Central memory CD8-positive, alpha-beta T cell (primary cell): ENCODE measurements at places on chromosomes 16 and 17.

GRCh38 chr16:79272141-79272577 lies 328.4 kb downstream of the MAF start:
- DNase-seq, result peak; percentile 39
- H3K4me1 ChIP-seq, result peaks cover 66% of the 10 kb centered on the region
- peaks cover 4% of the 10 kb centered on the region for H3K36me3 ChIP-seq
- no peaks in the 10 kb centered on the region for H3K27me3 ChIP-seq

GRCh38 chr17:77444984-77445759 lies 304.4 kb downstream of the SEC14L1 start:
- DNase-seq, result peak; percentile 72
- peak overlapping the region; percentile 98 for H3K27ac ChIP-seq
- peaks cover 33% of the 10 kb centered on the region for H3K36me3 ChIP-seq
- peak overlapping the region; percentile 71 for H3K4me3 ChIP-seq
- no peaks in the 10 kb centered on the region for H3K27me3 ChIP-seq

GRCh38 chr17:247767-248166 lies 66.3 kb upstream of the DOC2B start:
- H3K4me1 ChIP-seq, result peaks cover 5% of the 10 kb centered on the region
- H3K36me3 ChIP-seq, result no peaks in the 10 kb centered on the region
- H3K27ac ChIP-seq, result no peak overlapping the region

- no peak for DNase-seq
- H3K27me3 ChIP-seq, result no peaks in the 10 kb centered on the region
- H3K36me3 ChIP-seq, result no peaks in the 10 kb centered on the region
- H3K4me1 ChIP-seq, result peaks cover 13% of the 10 kb centered on the region
- H3K27ac ChIP-seq, result no peak overlapping the region
- no peak overlapping the region for H3K4me3 ChIP-seq
Measured at GRCh38 chr16:82638095-82638798, 11.5 kb downstream of the CDH13 start.

GRCh38 chr17:78278139-78278741 lies 46.8 kb downstream of the TMEM235 start:
- H3K4me3 ChIP-seq, result no peak overlapping the region
- no peak for DNase-seq
- H3K27ac ChIP-seq, result no peak overlapping the region

DNA sequence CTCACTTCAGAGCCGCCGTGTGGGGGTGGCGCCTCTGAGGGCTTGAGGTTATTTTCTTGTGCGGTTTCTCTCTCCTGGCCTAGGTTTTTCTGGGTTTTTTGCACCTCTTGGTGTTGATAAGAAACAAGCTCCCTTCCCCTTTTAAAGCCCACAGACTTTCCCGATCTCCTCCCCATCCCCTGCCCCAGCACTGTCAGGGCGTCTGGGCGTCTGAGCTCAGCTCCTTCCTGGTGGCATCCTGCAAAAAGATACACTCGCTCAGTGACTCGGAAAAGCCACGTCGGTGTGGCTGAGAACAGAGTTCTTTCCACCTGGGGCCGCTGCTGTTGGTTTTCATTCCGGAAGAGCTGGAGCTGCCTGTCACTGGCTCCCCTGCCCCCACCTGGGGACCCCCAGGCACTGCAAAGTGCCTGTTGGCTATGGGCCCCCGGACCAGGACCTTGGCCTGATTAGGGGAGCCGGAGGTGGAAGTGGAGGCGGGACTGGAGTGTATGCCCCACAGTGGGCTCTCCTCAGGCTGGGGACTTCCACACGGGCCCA lies 14.5 kb downstream of the BAIAP2 start:
- peaks cover 4% of the 10 kb centered on the region for H3K36me3 ChIP-seq
- H3K27ac ChIP-seq, result peak overlapping the region; percentile 39
- no peak for DNase-seq
- H3K27me3 ChIP-seq, result no peaks in the 10 kb centered on the region
- H3K4me1 ChIP-seq, result peaks cover 12% of the 10 kb centered on the region

GRCh38 chr16:12637002-12637401 lies 166.7 kb downstream of the CPPED1 start:
- H3K27ac ChIP-seq, result no peak overlapping the region
- H3K4me3 ChIP-seq, result no peak overlapping the region
- peaks cover 1% of the 10 kb centered on the region for H3K36me3 ChIP-seq
- peaks cover 20% of the 10 kb centered on the region for H3K27me3 ChIP-seq

GRCh38 chr17:28575126-28575795 lies 1.4 kb downstream of the ALDOC start:
- no peaks in the 10 kb centered on the region for H3K27me3 ChIP-seq
- no peak for DNase-seq
- H3K27ac ChIP-seq, result no peak overlapping the region
- H3K36me3 ChIP-seq, result peaks cover 8% of the 10 kb centered on the region

GRCh38 chr17:83091257-83092141 lies 12.1 kb downstream of the METRNL start:
- peaks cover 52% of the 10 kb centered on the region for H3K36me3 ChIP-seq
- no peak for DNase-seq
- peaks cover 5% of the 10 kb centered on the region for H3K4me1 ChIP-seq
- peak overlapping the region; percentile 72 for H3K27ac ChIP-seq

DNA sequence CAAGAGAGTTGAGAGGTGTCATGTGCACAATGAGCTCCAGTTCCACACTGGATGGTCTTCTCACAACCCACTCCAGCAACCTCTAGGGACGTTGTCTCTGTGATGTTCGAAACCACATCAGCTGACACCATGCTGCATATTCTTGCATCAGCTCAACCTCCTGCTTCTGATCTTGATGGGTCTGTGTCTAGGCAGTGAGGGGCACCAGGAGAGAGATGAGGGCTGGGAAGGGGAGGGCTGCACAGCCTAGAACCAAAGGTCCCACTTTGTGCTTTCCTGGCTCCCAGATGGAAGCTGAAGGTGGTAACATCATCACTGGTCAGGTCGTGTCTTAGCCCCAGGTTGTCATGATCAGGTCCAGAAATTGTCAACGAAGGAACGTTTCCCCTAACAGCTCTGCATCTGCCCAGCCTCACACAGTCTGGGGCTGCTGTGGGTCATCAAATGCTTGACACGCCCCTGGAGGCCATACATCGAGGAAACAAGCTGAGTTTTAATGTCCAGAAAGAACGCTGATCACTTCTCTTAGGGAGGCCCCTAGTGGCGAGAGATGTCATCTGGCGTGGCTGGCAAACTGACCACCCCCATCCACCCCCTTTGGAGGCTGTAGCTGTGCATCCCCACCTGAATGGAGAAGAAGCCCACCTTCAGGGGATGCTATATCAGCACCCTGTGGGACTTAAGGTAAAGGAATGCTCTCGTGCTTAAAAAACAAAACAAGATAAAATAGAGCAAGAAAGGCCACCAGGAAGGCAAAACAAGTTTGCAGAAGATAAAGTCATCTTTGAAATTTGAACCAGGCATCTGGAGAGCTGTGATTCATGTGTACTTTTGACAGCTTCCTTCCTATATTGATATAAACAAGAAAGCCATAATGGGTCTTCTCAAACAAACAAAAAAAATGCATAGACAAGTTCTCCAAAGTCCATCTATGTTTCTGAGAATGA lies 58.3 kb downstream of the WIPI1 start:
- H3K36me3 ChIP-seq, result peaks cover 11% of the 10 kb centered on the region
- peaks cover 24% of the 10 kb centered on the region for H3K4me1 ChIP-seq
- H3K4me3 ChIP-seq, result no peak overlapping the region
- no peak for DNase-seq

- H3K4me1 ChIP-seq, result peaks cover 6% of the 10 kb centered on the region
- H3K27me3 ChIP-seq, result no peaks in the 10 kb centered on the region
- no peak overlapping the region for H3K27ac ChIP-seq
- no peak overlapping the region for H3K4me3 ChIP-seq
Measured at GRCh38 chr17:72863526-72864211, 228.8 kb downstream of the SLC39A11 start.

GRCh38 chr16:22874394-22874793 lies 60.4 kb downstream of the HS3ST2 start:
- no peak for DNase-seq
- no peak overlapping the region for H3K4me3 ChIP-seq
- H3K4me1 ChIP-seq, result no peaks in the 10 kb centered on the region

DNA sequence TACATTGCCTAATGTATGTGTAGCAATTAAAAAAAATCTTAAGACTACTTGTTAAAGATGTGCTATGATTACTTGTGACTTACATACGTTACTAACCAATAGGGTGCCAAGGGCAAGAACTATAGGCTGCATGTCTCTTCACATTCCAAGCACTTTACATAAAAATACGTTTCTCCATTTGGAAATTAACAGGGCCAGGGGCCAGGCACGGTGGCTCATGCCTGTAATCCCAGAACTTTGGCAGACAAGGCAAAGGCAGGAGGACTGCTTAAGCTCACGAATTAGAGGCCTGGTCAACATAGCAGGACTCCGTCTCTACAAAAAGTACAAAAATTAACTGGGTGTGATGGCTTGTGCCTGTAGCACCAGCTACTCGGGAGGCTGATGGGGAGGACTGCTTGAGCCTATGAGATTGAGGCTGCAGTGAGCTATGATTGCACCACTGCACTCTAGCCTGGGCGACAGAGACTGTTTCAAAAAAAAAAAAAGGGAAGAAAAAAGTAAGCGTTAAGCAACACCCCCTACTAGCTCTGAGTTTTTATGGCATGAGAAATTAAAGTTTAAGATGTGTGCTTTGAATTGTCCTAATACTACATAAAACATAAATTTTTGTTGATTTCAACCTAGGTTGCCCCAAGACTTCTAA lies 12.3 kb downstream of the PSMD12 start:
- DNase-seq, result no peak
- H3K4me3 ChIP-seq, result no peak overlapping the region
- no peak overlapping the region for H3K27ac ChIP-seq
- peaks cover 76% of the 10 kb centered on the region for H3K36me3 ChIP-seq

GRCh38 chr17:57288773-57289121 lies 32.4 kb downstream of the MSI2 start:
- H3K27me3 ChIP-seq, result no peaks in the 10 kb centered on the region
- DNase-seq, result no peak
- peaks cover 63% of the 10 kb centered on the region for H3K4me1 ChIP-seq
- no peak overlapping the region for H3K4me3 ChIP-seq
- H3K36me3 ChIP-seq, result peaks cover 7% of the 10 kb centered on the region

GRCh38 chr17:29102046-29102445 lies 59.1 kb downstream of the PIPOX start:
- no peaks in the 10 kb centered on the region for H3K27me3 ChIP-seq
- H3K36me3 ChIP-seq, result peaks cover 43% of the 10 kb centered on the region
- H3K4me1 ChIP-seq, result peaks cover 26% of the 10 kb centered on the region
- no peak overlapping the region for H3K4me3 ChIP-seq

- no peaks in the 10 kb centered on the region for H3K27me3 ChIP-seq
- no peak overlapping the region for H3K4me3 ChIP-seq
- no peaks in the 10 kb centered on the region for H3K4me1 ChIP-seq
- H3K27ac ChIP-seq, result no peak overlapping the region
- peaks cover 14% of the 10 kb centered on the region for H3K36me3 ChIP-seq
Measured at GRCh38 chr17:55391244-55391757, 30.3 kb downstream of the MMD start.

DNA sequence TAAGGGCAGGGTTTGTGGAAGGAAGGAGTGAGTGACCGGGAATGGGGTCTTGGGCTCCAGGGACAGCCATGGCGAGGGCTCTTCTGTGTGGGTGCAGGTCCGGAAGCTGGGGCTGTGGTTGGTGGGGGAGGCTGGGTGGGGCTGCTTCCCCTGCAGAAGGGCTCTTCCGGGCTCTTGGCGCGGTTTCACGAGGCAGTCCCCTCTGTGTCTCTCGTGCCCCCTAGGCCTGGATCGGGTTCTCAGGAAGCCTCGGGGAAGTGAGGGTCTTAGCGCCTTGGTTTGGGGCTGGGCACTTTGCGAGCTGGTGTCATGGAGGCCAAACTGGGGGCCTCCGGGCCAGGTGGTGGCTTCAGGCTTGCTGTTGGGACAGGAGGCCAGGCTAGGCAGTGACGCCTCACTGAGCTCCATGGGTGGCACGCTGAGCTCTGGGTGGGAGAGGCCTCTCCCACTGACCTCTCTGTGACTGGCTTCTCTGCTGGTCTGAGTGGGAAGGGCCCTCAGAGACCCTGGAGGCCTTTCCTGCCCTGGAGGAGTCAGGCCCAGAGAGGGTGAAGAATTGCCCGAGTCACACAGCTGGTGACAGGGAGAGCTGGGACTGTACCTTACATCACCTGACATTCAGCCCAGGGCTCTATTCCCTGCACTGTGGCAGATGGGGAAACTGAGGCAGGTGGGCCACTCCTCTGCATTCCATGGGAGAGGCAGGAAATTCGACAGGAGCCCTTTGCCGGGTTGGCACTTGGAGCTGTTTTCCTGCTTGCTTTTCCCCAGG lies 8.2 kb downstream of the ADCY7 start:
- DNase-seq, result no peak
- H3K4me1 ChIP-seq, result peaks cover 92% of the 10 kb centered on the region
- no peaks in the 10 kb centered on the region for H3K27me3 ChIP-seq

- no peak for DNase-seq
- no peak overlapping the region for H3K27ac ChIP-seq
- no peak overlapping the region for H3K4me3 ChIP-seq
- no peaks in the 10 kb centered on the region for H3K27me3 ChIP-seq
- H3K36me3 ChIP-seq, result no peaks in the 10 kb centered on the region
Measured at GRCh38 chr17:50180111-50180510, 14.3 kb downstream of the SGCA start.

DNA sequence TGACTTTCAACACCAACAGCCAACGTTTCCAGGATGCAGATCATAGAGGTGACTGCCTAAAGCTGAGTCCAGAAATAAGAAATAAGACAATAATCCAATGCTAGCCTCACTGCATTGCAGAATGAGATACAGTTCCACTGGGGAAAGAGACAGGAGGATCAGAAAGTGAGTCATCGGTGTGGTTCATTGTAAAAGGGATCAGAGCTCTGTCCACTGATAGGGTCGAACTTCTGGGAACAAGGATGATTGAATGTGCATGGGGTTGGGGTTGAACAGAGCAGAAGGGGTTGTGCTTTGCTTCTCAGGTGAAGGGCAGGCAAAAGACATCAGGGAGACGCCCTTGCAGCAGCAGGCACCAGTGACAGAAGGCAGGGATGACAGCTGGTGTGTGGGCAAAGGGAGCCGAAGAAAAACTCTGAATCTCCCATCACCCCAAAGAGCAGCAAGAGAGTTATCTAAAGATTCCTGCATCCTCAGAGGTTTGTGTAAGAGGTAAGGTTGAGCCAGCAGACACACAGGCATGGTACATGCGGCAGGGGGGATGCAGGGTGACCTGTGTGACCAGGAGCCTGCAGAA lies 16.4 kb downstream of the CLEC10A start:
- no peak for DNase-seq
- H3K27me3 ChIP-seq, result peaks cover 41% of the 10 kb centered on the region
- H3K4me3 ChIP-seq, result no peak overlapping the region
- H3K4me1 ChIP-seq, result no peaks in the 10 kb centered on the region
- peaks cover 3% of the 10 kb centered on the region for H3K36me3 ChIP-seq

GRCh38 chr17:63474586-63475460 lies 2.0 kb upstream of the ACE start:
- DNase-seq, result no peak
- peaks cover 47% of the 10 kb centered on the region for H3K27me3 ChIP-seq
- no peak overlapping the region for H3K27ac ChIP-seq
- peaks cover 6% of the 10 kb centered on the region for H3K36me3 ChIP-seq
- peaks cover 13% of the 10 kb centered on the region for H3K4me1 ChIP-seq
- no peak overlapping the region for H3K4me3 ChIP-seq

DNA sequence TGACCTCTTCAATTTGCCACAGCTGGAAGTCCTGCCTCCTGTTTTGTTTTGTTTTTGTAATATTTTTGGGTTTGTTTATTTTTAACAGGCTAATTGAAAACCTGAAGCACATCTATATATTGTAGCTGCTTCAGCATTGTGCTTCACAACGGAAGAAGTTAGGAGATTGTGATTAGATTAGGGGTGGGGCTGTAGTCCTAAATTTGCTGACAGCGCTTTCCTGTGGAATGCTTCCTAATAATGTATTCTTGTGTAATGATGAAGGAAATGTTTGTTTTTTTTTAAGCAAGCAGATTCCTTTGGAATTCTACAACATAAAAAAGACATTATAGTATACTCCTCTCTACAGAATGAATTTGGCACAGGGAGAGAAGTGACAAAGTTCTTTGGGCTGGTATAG lies 70.1 kb downstream of the NLK start:
- no peaks in the 10 kb centered on the region for H3K27me3 ChIP-seq
- H3K4me3 ChIP-seq, result no peak overlapping the region
- no peaks in the 10 kb centered on the region for H3K36me3 ChIP-seq
- no peak overlapping the region for H3K27ac ChIP-seq
- DNase-seq, result no peak
